ENCODE measurements at places on chromosomes 2 and 18.

DNA sequence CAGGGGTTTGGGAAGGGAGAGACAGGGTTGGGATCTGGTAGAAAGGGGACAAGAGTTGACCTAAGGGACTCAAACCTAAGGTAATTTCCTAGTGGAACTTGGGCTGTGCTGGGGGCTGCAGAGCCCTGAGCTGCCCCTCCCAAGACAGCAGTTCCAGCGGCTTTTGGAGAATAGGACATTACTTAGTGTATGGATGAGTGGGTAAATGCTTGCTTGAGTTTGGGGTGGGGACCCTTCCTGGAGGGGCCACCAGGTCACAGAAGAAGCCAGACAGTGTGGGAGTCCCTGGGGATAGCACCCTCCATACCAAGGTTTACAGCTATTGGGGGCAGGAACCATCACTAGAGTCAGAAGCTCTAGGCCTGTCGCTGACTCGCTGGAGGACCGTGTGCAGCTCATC, 111.5 kb downstream of the CAPN13 start:
- no peak for DNase-seq

DNA sequence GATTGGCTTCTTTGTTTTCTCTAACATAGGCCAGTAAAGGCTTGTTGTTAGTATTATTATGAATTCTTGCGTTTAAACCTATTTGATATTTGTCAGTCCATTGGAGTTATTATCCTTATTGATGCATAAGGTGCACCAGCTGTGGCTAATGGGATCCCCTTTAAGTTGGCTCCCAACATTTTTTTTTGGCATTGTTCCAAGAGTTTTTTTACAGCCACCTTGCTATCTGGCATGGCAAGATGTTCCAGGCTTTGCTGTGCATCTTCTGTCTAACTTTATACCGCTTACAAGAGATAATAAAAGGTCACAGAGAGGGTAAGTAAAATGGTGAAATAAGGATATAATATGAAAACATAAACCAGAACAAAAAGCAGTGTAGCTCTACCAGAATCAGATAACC, 157.5 kb upstream of the TACR1 start:
- no peak for DNase-seq

DNA sequence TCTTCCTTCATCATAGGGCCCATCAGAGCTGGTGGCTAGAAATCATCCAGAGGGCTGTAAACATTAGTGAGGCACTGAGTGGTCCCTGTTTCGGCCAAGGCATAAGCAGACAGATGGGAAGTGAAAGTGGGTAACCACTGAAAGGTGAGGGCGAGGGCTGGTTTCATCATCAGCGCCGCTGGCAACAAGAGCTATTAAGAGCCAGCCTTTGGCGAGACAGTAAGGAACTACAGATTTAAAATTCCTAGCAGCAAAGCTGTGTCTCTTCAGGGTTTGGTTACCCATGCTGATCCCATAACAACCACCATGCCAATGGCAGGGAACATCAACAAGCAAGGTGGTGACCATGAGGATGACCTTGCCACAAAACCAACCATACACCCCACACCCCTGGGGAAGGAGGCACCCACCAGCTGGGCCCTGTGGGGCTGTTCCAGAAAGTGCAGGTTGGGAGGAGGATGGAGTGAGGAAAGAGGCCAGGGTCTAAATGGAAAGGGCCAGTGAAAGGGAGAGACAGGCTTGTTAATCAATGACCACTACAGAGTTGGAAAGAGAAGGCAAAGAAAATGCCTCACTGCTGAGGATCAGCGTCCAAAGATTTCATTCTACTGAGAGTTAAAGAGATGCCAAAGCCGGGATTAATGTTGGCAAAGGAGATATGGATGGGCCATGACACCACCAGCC, 9.0 kb upstream of the SLC20A1 start:
- DNase-seq: no peak

- no peak for DNase-seq
Observed at GRCh38 chr2:224357098-224357901, 44.6 kb downstream of the FAM124B start.

- DNase-seq: no peak
Observed at GRCh38 chr2:26706616-26707473, 14.3 kb downstream of the KCNK3 start.

DNA sequence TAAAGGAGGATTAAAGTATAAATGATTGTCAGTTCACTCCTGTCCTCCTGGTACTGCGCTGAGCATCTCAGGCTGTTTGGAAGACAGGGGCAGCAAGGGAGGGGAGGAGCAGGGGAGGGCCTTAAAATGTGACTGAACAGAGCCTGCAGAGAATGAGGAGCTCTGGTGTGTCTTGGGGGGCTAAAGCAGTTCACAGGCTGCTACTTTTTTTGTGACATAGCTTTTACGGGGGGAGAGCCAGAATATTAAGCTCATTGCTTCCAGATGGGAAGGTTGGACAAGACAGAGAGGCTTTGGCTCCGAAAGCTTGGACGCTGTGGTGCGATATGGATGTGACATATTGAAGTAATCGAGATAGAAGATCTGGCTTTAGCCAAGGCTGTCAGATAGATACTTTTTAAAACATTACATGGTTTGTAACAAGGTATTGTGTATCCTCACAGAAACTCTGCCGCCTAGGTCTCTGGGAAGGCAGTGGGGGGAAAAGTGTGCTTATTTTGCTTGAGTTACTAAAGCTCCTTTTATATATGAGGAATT, 40.5 kb downstream of the RDH14 start:
- no peak for DNase-seq

DNA sequence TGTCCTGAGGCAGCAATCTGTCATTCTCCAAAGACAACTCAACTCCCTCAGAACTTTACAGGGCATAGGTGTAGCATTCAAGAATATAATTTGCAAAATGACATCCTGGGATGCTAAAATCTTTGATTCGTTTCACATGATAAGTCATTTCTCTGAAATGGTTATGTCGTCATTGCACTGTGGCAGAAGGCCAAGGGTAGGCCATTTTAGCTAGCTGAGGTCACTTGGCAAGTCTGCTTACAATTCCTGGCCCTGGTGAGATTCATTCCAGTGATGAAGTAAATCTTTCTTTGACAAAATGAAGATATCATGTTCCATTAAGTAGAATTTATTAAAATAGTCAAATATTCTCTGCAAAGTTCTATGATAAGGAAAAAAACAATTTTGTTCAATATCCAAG, 1410.3 kb upstream of the LRRTM1 start:
- no peak for DNase-seq

GRCh38 chr2:46187112-46187618, 110.0 kb upstream of the EPAS1 start:
- DNase-seq: no peak

GRCh38 chr2:201448061-201448460, 3.2 kb downstream of the TRAK2 start:
- no peak for DNase-seq

DNA sequence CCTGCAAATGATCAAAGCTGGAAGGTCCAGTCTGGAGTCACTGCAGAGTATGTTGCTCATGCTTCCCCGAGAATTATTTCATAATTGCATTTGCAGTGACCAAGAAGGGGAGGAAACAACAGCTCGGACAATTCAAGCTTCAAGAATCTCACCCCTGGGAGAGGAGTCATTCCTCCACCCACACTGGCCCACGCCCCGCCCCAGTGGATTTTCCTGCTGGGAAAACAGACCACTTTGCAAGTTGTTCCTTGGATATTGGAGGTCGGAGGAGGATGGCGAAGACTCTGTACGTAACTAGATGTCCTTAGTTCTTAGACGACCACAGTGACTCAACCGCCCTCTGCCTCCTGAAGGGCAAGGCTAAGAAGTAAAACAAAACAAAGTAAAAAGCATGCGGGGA, 159.4 kb downstream of the TPO start:
- no peak for DNase-seq

DNA sequence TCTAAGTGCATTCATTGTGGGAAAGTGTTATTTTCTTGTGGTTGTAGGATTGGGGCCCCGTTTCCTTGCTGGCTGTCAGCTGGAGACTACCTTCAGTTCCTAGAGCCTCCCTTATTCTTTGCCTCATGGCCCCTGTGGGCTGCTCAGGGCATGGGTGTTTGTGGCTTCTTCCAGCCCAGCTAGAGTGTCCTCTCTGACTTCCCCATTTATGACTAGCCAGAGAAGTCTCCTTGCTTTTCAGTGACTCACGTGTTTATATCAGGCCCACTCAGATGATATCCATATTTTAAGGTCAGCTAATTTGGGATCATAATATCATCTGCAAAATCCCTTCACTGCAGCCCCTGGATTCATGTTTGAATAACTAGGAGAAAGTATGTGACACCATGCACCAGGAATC, 62.8 kb downstream of the DTNA start:
- no peak for DNase-seq

DNA sequence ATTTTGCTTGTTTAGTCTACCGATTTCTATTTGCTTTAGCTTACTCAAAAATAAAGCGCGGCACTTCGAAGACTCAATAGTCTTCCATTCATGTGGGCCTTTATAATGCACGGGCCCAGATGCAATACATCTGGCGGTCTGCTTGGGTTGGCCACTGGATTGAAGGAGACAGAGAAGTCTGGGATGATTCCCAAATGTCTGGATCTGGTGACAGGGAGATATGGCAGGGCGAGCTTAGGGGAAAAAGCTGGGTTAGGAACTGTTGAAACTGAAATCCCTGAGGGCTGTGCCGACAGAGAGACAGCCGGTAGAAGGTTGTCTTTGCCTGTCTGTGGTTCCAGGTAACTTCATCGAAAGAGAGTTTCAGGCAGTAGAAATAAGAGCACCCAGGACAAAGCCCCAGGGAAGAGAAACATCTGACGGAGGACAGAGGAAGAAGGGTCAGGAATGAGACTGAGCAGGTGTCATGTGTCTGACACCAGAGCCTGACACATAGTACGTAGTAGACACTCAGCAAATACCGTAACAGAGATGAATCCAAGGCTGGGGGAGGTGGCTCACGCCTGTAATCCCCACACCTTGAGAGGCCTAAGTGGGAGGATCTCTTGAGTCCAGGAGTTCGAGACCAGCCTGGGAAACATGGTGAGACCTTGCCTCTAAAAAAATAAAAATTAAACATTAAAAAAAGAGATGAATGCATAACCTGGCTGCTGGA, 13.6 kb downstream of the CLUL1 start:
- DNase-seq: no peak

DNA sequence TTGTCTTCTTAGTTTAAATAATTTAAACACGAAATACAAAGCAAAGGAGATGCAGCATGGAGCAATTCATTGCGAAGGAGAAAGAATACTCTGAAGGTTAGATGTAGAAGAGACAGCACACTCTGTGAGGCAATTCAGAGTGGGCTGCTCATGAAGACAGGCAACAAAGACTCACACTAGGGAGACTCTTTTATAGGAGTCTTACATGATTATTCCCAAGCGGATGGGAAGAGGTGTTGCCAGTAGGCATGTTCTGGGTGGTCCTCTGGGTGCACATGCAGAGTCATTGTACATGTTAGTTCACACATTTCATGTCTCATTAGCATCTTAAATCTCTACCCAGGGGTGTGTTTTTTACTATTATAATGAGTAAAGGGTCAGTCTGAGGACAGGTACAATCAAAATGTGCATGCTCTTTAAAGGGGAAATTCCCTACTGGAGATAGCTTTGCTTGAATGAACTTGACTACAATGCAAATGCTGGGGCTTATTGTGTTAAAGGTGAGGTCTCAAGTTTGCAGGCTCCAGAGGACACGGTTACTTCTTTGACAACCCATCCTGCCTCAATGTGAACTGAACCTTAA, 275.5 kb downstream of the CDH19 start:
- DNase-seq: no peak

GRCh38 chr2:135948141-135948540, 37.3 kb downstream of the DARS1 start:
- DNase-seq: no peak

DNA sequence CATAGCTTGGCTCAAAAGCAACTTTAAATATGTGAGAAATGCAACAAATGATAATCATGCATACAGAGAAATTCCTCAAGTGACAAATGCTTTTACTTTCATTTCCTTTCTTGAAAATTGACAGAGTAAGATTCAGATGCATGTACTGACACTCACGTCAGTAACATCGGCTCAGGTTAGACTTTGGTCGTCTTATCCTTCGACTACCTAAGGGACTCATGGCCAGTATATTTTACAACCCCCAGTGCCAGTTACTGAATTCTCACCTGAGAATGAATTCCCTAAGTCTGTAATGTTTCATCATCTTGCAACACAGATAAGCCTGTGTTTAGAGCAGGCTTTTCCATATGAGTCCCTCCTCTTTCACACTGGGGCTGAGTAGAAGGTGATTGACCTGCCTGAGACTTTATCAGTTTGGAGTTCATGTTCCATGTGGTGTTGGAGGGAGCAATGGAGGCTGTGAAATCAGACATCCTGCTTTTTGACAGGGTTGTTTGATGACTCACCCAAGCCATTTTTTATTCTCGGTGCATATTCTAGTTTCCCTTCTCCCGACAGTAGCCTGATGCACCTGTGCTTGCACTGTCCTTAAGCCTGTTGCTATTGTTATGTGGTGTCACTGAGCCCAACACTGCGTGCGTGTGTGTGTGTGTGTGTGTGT, 30.5 kb upstream of the ATP8B1 start:
- no peak for DNase-seq

DNA sequence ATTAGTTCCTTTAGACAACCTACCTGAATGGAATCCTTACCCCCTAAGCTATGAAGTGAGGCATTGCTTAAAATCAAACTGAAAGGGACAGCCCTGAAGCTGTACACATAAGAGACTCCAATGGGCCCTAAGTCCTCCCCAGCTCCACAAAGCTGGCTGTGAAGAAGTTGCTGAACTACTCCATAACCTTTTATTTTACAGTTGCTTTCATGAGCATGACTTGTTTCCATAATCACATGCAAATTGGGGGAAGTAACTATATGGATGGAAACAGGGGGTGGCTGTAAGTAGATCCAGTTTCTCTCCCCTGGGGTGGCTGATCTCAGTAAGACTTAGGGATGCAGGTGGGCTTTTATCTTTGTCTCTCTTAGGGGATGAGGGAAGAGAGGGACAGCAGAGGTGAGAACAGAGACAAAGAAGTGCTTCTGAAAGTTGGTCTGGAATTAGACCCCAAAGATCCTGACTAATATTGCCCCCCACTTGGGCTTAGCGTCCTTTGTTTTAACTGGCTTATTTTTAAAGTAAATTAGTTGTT, 5.5 kb downstream of the FZD5 start:
- DNase-seq: no peak

DNA sequence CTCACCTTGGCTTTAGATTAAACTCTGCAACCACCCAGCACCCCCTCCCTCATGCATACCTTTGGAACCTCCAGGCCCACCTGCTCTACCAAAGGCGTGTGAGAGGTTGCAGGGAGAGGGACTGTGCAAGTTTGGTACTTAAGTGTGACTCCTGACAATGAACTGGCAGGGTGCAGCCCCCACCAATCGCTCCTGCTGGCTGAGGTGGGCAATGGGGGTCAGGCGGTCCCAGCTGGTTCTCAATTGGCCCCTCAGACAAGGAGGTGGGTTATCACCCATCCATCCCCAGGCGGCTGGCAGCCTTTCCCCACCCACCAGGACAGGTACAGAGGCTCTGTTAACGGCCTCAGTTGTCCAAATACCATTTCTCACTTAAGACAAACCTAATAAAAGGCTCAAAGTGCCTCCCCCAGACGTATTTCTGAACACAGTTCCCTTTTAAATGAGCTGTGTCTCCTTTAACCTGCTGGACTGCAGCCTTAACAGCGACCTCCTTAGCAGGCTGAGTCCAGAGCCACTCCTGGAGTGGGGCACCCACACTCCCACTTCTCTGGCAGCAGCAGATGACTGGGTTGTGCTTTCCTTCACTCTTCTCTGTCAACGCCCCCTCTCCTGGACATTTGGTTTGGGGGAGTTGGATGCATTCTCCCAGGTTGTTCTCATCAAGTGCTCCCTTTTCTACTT, 169.2 kb upstream of the SMAD2 start:
- no peak for DNase-seq

- DNase-seq: no peak
Observed at GRCh38 chr2:226829721-226830631, 5.9 kb upstream of the RHBDD1 start.
